ENCODE measurements at places on chromosomes 11 and 22.

DNA sequence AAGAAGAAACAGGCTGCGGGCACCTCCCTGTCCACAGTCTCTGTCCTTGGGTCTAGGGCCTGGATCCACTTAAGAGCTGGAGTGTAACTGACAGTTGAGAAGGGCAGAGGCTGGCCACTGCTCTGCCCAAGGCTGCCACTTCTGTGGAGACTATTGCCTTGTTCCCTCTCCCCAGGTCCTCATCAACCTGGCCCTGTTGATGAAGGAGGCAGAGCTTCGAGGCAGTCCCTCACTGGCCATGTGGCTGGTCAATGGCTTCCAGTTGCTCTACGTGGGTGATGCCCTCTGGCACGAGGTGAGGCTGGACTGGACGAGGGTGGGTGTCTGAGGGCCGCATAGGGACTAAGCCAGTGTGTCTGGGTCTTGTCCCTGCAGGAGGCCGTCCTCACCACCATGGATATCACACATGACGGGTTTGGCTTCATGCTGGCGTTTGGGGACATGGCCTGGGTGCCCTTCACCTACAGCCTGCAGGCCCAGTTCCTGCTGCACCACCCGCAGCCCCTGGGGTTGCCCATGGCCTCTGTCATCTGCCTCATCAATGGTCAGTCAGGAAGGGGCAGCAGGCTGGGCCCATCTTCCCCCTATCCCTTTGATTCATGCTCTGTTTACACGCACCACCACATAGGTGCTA lies 2.8 kb downstream of the ZNHIT2 start:
- no peak for DNase-seq

- DNase-seq = no peak
Observed at GRCh38 chr11:115663790-115664189, 159.6 kb upstream of the CADM1 start.

DNA sequence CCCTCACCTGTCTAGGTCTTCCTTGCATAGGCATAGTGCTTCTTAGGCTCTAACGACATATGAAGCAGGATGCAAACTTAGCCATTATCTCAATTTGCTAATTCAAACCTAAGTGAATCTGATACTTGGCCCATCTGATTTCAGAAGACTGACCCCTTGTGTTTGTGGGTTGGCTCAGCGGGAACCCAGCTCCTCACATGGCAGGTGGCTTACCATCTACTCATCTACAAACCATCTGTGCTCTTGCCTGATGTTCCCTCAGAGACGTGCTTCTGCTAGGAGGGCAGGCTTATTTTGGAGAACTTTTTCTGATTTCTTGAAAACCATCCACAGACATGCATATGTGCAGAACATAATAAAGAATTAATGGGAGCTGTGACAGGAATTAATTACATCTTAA lies 15.2 kb downstream of the ELMOD1 start:
- DNase-seq = no peak

GRCh38 chr22:40578171-40578570 lies 58.3 kb downstream of the MRTFA start:
- no peak for DNase-seq

DNA sequence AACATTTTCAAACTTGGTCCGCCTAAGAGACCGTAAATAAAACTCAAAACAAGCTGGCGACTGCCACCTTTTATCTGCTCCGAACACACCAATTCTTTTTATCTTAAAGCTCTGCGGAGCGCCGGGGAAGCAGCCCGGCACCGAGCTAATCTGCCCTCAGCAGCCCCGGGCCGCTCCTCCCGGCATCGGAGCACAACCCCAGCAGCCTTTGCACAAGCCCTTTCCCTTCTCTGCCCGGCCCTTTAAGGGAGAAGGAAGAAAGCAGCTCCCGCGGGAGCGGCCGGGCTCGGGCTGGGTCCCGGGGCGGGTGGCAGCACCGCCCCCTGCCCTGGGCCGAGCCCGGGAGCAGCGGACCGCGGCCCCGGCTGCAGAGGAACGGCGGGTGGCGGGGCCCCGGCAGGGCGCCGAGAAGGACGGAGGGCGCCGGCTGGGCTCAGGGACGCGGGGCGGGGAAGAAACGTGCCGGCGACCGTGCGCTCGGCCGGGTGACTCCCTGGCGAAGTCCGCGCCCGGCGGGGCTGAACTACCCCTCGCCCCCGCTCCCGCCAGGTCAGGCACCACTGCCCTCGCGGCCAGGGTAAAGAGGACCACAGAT lies 133.6 kb upstream of the C11orf58 start:
- peak; percentile 52 for DNase-seq

GRCh38 chr22:50148991-50149721 lies 21.4 kb upstream of the PANX2 start:
- DNase-seq = no peak

DNA sequence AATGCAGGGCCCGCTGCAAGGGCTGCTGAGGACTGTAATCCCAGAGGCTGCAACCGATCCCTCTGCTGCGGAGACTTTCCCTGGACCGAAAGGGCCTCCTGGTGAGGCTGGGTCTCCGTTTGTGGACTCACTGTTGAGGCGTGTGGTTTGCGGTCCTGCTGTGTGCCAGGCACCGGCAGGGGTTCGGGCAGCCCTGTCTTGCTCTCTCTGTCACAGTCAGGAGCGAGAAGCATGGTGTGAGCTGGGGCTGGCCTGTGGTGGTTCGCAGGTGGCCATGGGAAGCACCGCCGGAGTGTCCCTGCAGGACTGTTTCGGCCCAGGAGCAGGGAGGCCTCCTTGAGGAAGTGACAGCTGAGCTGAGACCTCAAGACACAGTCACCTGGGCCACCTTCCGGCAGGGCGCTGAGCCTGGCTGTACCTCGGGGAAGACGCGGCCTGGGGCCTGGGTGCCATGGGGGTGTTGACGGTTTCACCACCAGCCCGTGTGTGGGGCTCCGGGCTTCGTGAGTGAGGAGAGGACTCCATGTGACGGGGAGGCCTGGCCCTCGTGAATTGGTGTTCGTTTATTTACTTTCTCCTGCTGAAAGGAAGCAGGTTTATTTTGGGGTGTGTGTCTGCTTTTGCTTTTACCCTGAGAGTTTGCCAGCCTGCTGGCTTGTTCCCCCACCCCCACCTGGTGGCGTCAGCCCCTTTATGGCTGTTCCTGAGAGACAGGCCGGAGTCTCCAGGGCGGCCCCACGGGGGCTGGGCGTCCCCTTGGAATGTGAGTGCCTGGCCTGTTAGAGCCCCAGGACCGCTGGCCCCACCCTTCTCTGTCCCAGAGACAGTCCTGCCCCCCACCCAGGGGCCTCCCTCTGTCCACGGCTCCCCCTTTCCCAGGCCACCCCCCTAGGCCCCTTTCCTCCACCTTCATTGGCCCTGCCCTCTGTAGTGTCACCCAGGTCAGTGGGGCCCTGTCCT lies 122.5 kb downstream of the KCNQ1OT1 start:
- DNase-seq = peak; percentile 46

- peak; percentile 48 for DNase-seq
Observed at GRCh38 chr11:1228101-1228821, 5.4 kb downstream of the MUC5B start.

GRCh38 chr11:58024601-58025091 lies 965 bp downstream of the OR9Q1 start:
- DNase-seq = peak; percentile 82

DNA sequence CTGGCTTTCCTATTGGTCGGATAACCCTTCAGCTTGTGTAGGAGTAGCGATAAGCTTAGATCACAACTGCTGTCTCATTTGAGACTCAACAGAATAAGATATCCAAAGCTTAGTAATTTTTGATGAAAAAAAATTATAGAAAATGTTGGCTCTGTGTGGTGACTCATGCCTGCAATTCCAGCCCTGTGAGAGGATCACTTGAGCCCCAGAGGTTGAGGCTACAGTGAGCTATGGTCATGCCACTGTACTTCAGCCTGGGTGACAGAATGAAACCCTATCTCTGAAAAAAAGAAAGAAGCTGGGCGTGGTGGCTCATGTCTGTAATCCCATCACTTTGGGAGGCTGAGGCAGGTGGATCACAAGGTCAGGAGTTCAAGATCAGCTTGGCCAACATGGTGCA lies 55.6 kb upstream of the RRM1 start:
- DNase-seq = no peak

DNA sequence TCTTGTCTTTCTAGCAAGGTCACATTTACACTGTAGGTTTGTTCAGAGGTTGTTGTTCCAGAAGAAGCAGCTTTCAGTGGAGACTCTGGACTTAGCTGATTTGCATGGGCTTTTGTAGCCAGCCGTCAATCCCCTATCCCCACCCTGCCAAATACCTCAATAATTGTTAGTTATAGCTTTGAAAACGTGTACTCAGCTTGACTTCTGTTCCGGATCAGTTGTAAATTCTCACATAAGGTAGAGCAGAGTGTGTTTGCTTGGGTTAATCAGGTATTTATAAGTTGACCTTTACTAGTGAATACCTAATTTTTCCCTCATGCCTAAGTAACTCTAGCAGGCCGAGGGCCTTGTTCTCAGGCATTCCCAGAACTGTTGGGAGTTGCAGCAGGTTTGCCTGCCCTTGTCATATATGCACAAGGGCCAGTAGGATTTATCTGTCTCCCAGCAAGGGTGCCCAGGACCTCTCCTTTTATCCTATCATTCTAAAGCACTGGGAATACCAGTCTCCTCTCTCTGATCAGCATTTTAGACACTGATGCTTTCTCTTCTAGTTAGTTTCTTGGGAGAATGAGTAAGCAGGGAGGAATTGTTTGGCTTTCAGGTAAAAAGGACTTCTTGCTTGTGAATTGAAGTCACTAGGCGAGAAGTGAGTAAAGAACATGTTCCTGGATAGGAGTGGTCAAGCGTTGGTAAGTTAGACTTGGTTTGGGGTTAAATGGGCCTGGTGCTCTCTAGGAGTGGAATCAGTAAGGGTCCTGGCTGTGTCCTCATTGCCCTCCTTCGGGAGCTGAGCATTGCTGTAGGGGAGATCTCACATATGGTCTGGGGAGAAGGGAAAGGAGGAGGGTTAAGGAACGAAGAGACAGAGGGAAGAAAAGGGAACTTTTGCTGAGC lies 22.1 kb downstream of the STIM1 start:
- DNase-seq = no peak

DNA sequence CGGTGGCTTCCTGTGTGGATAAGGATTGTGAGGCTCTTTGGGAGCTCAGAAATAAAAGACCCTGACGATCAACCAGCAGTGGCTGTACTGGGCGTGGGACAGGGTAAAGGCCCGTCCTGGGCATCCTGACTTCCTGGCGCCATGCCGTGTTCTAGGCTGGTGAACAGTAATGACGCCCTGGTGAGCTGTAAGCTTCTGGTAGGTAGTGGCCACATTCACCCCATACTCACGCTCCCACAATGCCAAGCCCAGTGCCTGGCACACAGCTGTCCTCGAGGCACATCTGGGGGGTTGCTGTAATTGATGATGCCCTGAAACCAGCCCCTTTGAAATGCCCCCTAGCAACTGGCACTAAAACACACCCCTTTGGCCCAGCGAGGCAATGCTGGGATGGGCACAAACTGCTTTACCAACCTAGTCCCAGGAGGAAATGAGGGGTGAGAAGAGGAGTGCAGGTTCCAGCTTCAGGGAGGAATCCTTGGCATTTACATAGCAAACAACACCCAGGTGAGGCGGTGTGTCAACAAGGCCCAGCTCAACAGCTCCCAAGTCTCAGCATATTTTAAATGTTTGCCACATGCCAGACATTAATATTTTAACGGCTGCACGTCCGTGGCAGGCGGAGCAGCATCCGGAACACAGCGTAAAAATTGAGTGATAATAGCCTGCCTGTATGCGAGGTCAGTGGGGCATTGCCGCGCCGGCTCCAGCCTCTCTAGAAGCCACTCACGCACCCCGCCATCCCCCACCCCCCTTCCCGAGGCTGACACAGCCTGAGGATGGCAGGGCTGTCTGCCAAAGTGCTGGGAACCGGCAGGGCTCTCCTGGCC lies 79.3 kb downstream of the DSCAML1 start:
- no peak for DNase-seq

GRCh38 chr22:44098021-44098739 lies 74.1 kb downstream of the PARVB start:
- no peak for DNase-seq

GRCh38 chr22:25053153-25053805 lies 100.8 kb downstream of the KIAA1671 start:
- DNase-seq = no peak

GRCh38 chr11:1573903-1574237 lies 1.8 kb upstream of the DUSP8 start:
- DNase-seq = no peak

DNA sequence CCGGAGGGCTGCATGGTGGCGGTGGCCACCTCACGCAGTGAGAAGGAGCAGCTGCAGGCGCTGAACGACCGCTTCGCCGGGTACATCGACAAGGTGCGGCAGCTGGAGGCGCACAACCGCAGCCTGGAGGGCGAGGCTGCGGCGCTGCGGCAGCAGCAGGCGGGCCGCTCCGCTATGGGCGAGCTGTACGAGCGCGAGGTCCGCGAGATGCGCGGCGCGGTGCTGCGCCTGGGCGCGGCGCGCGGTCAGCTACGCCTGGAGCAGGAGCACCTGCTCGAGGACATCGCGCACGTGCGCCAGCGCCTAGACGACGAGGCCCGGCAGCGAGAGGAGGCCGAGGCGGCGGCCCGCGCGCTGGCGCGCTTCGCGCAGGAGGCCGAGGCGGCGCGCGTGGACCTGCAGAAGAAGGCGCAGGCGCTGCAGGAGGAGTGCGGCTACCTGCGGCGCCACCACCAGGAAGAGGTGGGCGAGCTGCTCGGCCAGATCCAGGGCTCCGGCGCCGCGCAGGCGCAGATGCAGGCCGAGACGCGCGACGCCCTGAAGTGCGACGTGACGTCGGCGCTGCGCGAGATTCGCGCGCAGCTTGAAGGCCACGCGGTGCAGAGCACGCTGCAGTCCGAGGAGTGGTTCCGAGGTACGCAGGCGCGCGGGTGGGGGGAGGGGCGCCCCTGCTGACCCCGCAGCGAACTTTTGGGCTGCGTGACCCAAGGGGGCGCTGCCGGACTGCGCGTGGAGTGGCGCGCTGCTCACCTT lies 670 bp downstream of the NEFH start:
- peak; percentile 34 for DNase-seq

DNA sequence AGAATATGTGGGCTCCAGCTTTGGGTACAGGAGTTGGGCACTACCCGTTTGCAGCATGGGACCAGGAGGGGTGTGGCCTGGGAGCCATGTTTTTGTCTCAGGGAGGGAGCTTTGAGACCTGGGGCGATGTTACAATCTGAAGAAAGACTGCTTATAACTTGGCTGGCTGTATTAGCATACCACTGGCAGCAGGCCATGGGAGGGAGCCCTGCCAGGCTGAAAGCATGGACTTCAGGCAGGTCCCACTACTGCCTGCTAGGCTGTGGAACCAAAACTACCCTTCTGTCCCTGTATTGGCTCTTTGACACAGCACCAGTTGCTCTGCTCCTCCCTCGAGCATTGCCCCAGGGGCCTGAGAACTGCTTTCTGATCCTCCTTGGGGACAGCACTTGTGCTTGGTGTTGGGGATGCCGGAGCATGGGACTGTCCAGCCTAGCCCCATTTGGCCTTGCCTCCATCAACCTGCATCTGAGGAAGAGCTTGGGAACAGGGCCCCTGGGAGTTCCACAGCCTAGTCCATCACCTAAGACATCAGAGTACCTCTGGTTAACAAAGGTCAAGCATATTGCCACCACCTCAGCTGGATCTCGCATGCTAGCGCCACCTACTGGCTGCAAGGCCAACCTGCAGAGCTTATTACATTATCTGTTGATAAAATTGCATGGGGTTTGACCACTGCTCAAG lies 217.4 kb downstream of the SBF2 start:
- peak; percentile 48 for DNase-seq

GRCh38 chr11:130055617-130056016 lies 14.1 kb upstream of the APLP2 start:
- DNase-seq = no peak

- DNase-seq = no peak
Observed at GRCh38 chr11:62856333-62856895, 17.0 kb upstream of the WDR74 start.

GRCh38 chr22:41700108-41700364 lies 733 bp downstream of the MEI1 start:
- DNase-seq = no peak

All from psoas muscle (tissue), 8 donors.